ENCODE measurements at places on chromosomes 5 and 9. TPM values are rescaled to one million over a fixed set of nuclear protein-coding genes. Genes with fewer than 3 reads are reported as not detected.

RLN2 gene
- not detected for total RNA-seq

LCN15 gene
- not detected for total RNA-seq

UGT3A1 gene
- not detected for total RNA-seq

ZBED3 gene
- 0.28 TPM for total RNA-seq

TAF11L10 gene
- total RNA-seq = not detected

JADE2 gene
- 28.8 TPM for total RNA-seq

PPP3R2 gene
- total RNA-seq = not detected

IL13 gene
- not detected for total RNA-seq

TARS1 gene
- 240 TPM for total RNA-seq

SGCD gene
- total RNA-seq = 0.85 TPM

CTSV gene
- total RNA-seq = 0.38 TPM

PCDHGA7 gene
- 3.7 TPM for total RNA-seq

ZFAND5 gene
- total RNA-seq = 102 TPM

ARSI gene
- 5.4 TPM for total RNA-seq

SLC6A7 gene
- total RNA-seq = under 0.01 TPM

SLIT3 gene
- total RNA-seq = 3.1 TPM

GFRA3 gene
- total RNA-seq = not detected

STPG3 gene
- not detected for total RNA-seq

PURA gene
- 22.6 TPM for total RNA-seq

FAM78A gene
- 1.2 TPM for total RNA-seq

FAXDC2 gene
- total RNA-seq = 0.77 TPM

SMIM33 gene
- under 0.01 TPM for total RNA-seq

TAF11L11 gene
- total RNA-seq = not detected

PLPP7 gene
- total RNA-seq = 19.4 TPM

CXCL14 gene
- total RNA-seq = under 0.01 TPM

PCDH12 gene
- total RNA-seq = 0.56 TPM

PRRX2 gene
- total RNA-seq = 3.9 TPM

FBXO10 gene
- total RNA-seq = 9.4 TPM

IL31RA gene
- total RNA-seq = under 0.01 TPM

TERT gene
- total RNA-seq = not detected

TYRP1 gene
- total RNA-seq = not detected

SHISAL2B gene
- not detected for total RNA-seq

BOD1 gene
- 76.9 TPM for total RNA-seq

LCN9 gene
- not detected for total RNA-seq

KDM3B gene
- 32.4 TPM for total RNA-seq

LNPEP gene
- total RNA-seq = 37.8 TPM

IFNK gene
- not detected for total RNA-seq

OR2K2 gene
- total RNA-seq = not detected

Data from regular cardiac myocyte (primary cell).